ENCODE measurements at places on chromosomes 6 and 20. TPM values are rescaled to one million over a fixed set of nuclear protein-coding genes. Genes with fewer than 3 reads are reported as not detected.

- H3K27me3 ChIP-seq, result no peaks in the 10 kb centered on the region
- no peaks in the 10 kb centered on the region for H3K4me1 ChIP-seq
- no peak overlapping the region for H3K27ac ChIP-seq
- H3K36me3 ChIP-seq, result no peaks in the 10 kb centered on the region
Measured at GRCh38 chr20:19625426-19625825, 132.6 kb upstream of the RIN2 start.

- H3K4me3 ChIP-seq, result no peak overlapping the region
- H3K36me3 ChIP-seq, result no peaks in the 10 kb centered on the region
- no peaks in the 10 kb centered on the region for H3K27me3 ChIP-seq
Measured at GRCh38 chr6:158808442-158808833, 10.7 kb downstream of the EZR start.

DNA sequence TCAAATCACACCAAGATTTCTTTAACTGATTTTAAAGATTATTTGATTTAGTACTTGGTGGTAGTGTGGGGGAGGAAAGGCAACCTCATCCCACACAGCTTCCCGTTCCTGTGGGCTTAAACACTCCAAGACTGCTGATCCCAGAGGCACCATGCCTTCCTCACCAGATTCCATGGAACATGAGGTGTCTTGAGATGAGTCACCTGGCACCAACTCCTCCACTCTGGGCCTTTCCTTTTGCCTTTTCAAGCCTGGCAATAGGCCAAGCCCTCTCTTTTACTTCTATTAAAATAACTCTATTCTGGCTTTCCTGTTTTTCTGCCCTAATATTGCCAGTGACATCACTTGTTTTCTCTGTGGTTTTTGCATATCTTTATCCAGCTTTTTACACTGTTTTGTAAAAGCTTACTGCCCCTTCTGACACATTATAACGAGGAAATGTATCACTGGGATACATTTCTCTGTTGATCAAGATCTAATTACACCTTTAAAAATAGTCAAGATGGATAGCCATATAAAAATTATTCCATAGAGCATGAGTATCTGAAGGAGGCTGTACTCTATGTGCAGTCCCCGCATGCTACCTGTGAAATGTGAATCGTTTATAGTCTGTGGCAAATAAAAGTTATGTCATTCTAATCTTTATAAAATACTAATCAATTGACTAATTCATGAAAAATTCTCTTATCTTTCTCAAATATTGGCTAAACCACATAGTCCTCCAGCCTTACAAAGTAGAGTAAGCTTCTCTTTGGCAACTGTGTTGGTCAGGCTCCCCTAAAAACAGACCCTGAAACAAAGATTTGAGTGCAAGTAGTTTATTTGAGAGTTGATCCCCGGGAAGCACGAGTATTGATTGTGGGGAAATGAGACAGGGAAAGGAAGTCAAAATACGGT lies 257.8 kb upstream of the KCNQ5 start:
- no peaks in the 10 kb centered on the region for H3K4me1 ChIP-seq
- H3K36me3 ChIP-seq, result no peaks in the 10 kb centered on the region
- H3K4me3 ChIP-seq, result no peak overlapping the region

DNA sequence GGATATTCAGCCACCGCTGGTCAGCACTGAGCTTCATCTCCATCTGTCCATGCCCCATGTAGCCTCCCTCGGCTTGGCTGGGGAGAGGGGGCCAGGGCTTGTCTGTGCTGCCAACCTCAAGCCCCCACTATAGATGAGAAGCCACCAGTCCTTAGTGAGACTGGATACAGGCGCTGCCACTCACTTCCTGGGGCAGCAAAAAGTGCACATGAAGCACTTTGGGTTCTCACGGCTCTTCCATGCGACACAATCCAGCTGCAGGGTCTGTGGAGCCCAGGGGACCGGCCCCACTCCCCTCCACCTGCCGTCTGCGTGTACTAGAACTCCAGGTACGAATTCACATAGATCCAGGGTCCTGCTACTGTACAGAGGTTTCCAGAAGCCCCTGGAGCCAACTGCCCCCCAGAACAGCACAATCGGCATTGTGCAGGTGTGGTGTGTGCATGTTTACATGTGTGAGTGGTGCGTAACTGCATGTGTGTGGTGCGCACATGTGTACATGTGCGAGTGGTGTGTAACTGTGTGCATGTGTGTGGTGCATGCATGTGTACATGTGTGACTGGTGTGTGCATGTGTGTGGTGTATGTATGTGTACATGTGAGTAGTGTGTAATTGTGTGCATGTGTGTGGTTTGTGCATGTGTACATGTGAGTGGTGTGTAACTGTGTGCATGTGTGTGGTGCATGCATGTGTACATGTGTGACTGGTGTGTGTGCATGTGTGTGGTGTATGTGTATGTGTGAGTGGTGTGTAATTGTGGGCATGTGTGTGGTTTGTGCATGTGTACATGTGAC lies 4.9 kb downstream of the FRMD1 start:
- H3K27me3 ChIP-seq, result no peaks in the 10 kb centered on the region
- DNase-seq, result no peak
- H3K27ac ChIP-seq, result no peak overlapping the region
- no peak overlapping the region for H3K4me3 ChIP-seq
- no peaks in the 10 kb centered on the region for H3K36me3 ChIP-seq
- no peaks in the 10 kb centered on the region for H3K4me1 ChIP-seq

The CALHM4 gene
- total RNA-seq, result not detected

The LINC00237 gene
- total RNA-seq, result not detected

The CSNK2B gene
- 190 TPM for total RNA-seq
